Muscle of leg (tissue), 16 donors: ENCODE measurements at places on chromosomes 1 and 21. TPM values are rescaled to one million over a fixed set of nuclear protein-coding genes. Genes with fewer than 3 reads are reported as not detected.

GRCh38 chr1:20997602-20998224 is 179.0 kb downstream of the EIF4G3 start:
- no peak for DNase-seq

- no peak for DNase-seq
These were observed 403 bp downstream of the CCNL2 start for GRCh38 chr1:1398677-1399186.

DNA sequence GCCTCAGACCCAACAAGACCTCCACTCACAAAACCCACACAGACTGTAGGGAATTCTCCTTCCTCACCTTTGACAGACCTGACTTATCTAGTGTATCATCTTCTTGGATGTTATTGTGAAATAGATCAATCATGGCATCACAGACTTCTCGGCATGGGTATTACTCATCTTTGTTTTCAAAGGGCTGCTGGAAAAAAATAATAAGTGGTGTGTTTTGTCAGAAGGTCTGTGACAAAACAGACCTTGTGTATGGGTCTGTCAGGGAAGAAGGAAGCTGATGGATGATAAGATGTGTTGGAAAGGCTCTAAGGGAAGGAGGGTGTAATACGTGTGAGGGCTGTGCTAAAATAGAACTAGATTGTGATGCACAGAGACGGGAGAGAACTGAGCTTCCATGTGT is 13.9 kb upstream of the S100A7 start:
- no peak for DNase-seq

DNA sequence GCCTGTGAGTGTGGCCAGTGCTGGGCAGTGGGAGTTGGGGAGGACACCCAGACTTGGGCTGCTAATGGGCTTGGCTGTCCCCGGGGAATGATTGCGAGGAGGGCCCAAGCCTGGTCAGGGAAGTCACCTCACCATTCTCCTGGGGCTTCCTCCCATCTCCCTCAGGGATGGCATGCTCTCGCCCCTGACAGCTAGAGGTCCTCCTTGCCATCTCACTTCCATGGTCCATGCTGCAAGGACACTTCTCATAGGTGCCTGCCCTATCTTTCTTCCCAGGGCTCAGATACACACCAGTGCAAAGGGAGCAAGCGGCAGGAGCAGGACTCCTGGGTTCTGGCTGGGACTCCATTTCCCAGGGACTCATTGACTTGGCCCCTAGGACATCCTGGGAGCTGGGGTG is 4.1 kb downstream of the NTRK1 start:
- no peak for DNase-seq

DNA sequence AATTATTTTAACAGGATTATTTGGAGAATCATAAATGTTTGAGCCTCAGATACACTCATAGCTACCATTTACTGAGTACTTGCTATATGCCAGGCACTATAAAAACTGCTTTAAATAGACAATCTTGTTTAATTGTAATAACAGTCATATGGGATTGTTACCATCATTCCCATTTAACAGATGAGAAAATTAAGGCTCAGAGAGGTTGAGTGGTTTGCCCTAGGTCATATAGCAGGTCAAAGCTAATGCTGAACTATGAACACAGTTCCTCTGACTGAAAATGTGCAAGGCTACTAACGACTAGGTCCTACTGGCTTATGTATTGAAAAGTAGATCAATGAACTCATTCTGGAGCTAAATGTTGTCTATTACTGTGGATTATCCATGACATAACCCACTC is 63.4 kb downstream of the DDR2 start:
- DNase-seq, result no peak

GRCh38 chr1:43704838-43705237 is 2.5 kb upstream of the ST3GAL3 start:
- DNase-seq, result peak; percentile 16

DNA sequence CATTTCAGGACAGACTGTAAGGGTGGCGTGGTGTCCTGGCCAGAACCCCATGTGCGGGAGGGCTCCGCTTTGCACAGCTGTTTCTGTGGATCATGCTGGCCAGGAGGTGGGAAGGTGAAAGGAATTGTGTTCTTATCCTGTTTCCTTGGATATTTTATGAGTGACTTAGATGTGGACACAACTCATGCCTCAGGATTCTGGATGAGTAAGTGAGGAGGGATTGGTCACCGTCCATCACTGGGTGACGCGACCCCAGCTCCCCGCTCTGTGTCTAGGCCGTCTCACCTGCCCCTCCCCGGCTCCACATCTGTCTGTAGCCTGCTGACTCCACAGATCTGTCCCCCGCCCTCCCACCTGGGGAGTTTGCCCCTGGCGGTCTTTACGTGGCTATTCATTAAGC is 48.8 kb downstream of the PIK3CD start:
- no peak for DNase-seq

- no peak for DNase-seq
These were observed 22.3 kb downstream of the MYBPH start for GRCh38 chr1:203153051-203153988.

DNA sequence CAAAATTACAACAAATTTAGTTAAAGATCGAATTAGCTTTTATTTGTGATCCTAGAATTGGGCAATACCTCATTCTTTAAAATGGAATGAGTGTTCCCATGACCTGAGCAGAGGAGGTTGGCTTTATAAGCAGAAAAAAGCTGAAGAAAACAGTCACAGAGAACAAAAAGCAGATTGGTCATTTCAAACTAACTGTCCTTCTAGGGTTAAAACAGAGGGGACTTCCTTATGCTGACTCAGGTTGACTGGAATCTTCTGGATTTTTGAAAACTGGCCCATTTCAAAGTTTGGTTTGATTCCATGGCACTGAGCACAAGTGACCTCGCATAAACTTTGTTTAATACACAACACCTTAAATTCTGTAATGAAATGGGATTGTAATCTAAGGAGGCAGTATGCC is 17.6 kb downstream of the NFASC start:
- no peak for DNase-seq

- peak; percentile 34 for DNase-seq
These were observed 27.0 kb downstream of the DNASE2B start for GRCh38 chr1:84425150-84425896.

DNA sequence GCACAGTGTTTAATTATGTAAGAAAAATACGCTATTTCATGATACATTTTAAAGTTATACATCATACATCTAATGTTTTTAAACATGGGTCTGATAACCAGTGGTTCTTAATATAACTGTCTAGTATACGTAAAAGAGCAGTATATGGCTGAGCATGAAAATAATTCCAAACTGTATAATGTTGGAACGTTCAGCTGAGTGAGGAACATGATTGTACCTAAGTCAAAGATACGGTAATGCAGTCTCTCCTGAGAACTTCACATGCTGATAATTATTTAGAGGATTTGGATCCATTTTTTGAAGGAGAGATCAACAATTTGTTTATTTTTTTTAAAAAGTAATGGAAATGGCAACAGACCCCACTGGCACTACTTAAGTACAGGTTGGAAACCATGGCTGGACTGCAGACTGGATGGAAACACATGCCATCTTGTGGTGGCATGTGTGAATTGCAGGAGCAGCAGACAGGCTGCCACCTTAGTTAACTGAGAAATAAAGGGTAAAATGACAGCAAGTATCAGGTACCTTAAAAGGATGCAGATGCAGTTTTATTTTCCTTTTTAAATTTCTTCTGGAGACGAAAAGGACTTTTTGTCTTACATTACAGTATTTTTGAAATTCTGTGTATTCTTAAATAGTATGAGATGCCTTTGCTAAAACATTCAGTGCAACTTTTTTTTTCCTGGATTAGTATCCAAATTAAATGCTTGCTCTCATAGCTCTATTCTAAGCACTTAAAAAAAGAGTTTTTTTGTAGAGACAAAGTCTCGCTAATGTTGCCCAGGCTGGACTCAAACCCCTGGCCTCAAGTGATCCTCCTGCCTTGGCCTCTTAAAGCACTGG is 73.8 kb downstream of the MTR start:
- DNase-seq, result peak; percentile 31

DNA sequence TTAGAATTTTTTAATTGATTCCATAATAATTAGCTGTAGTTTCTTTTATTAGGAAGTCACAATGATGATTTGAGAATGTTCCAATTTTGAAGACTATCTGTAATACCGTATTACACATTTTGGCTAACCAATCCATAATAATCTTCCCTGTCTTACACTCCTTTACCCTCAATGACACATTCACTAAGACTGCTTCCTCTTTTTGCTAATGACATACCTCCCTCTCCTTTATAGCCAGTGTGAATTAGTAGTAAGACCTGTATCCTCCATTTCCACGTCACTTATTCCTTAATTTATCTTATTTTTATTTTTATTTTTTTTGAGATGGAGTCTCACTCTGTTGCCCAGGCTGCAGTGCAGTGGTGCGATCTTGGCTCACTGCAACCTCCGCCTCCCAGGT is 10.1 kb downstream of the KDM1A start:
- no peak for DNase-seq

- DNase-seq, result peak; percentile 85
These were observed 105.1 kb upstream of the PDE4B start for GRCh38 chr1:65687428-65688214.

GRCh38 chr1:244876228-244876910 is 12.0 kb upstream of the HNRNPU start:
- no peak for DNase-seq

- peak; percentile 65 for DNase-seq
These were observed 19.7 kb downstream of the NFIA start for GRCh38 chr1:61102041-61102440.

DNA sequence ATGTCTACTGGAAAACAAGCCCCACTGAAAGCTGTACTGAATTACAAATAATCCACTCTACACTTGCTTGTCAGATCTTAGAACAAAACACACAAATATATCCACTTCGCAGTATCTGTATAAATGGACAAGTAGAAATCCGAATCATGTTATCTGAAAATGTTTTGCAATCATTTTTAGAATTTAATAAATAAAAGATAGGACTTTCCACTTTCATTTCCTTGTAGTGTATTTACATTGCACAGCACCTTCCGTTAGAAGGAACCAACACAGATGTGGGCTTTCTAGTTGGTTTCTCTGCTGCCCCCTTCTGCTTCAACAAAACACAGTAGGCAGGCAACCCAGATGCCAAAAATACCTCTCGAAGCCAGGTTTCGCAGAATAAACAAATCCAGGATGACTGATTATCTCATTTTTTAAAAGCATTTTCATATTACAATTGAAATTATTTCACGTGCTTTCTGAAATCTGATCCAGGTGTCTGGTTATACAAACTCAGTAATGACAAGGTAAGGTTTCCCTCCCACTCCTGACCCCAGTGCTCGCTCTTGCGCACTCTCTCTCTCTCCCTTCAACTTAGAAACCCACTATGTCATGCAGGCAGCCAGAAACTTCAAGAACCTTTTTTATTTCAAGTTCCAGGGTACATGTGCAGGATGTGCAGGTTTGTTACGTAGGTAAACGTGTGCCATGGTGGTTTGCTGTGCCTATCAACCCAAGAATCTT is 389.9 kb downstream of the SMYD3 start:
- DNase-seq, result peak; percentile 44

- DNase-seq, result no peak
These were observed 438.2 kb upstream of the LRRC7 start for GRCh38 chr1:69129538-69129937.

DNA sequence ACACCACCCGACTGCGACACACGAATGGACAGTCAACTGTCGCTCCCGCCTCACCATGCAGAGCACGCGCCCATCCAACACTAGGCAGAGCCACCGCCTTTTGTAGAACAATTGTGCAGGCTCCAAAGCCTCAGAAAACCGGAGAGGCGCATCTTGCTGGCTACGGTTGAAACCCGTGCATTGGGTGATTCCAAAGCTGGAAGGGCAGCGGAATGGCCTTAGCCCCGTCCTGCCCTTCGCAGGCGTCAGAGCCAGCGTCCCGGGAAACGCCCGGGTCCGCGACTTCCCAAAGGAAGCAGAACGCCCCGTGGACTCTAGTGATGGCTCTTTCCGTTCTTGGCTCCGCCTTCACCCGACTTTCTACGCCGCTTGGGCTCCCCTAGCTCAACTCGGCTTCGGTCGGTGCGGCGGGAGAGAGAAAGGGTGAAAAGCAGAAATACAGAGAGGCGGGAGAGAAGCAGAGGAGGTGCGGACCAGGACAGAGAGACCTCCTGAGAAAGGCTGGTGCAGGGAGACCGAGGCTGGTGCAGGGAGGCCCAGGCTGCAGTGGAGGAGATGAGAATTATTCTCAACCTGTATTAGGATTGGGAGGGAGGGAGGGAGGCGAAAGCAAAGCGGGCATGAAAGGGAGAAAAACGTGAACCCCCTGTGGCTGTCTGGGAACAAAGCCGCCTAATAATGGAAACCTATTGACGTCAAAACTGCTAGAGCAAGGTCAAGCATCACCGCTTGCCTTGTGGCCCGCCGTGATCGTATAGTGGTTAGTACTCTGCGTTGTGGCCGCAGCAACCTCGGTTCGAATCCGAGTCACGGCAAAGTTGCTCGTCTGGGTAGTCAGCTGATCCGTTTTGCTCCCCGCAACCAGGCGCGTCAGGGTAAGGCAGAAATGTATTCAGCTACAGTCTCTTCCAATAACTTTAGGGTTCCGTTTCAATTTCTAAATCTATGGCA is 99.5 kb downstream of the PRKAB2 start:
- DNase-seq, result no peak

- DNase-seq, result no peak
These were observed 116.6 kb downstream of the HS2ST1 start for GRCh38 chr1:87030740-87031690.

DNA sequence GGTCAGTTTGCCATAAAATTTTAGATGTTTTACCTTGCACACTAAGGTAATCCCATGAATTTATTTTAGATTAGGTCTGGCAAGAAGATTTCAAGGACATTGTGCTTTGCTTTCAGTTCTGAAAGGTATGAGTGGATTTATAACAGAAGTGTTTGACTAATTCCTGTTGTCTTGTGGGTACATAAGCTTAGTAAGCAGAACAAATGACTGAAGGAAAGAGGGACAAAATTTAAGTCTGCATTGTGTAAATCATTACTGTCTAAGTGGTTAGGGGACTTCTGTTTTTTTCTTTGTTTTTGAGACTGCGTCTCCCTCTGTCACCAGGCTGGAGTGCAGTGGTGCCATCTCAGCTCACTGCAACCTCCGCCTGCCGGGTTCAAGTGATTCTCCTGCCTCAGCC is 60.1 kb downstream of the PKN2 start:
- DNase-seq, result no peak

- DNase-seq, result no peak
These were observed 45.7 kb downstream of the TDRD5 start for GRCh38 chr1:179637211-179637860.

GRCh38 chr1:34162852-34163766 is 1.9 kb downstream of the CSMD2 start:
- peak; percentile 64 for DNase-seq

GRCh38 chr1:56506951-56507491 is 72.3 kb downstream of the PLPP3 start:
- peak; percentile 17 for DNase-seq

MMEL1 gene
- 1.1 TPM for polyA plus RNA-seq

MYOG gene
- polyA plus RNA-seq, result 412 TPM

IQGAP3 gene
- polyA plus RNA-seq, result 8.0 TPM

CENPF gene
- 37.1 TPM for polyA plus RNA-seq

WASF2 gene
- 71.6 TPM for polyA plus RNA-seq

DMBX1 gene
- polyA plus RNA-seq, result not detected

NT5C1A gene
- 5.7 TPM for polyA plus RNA-seq

CD48 gene
- polyA plus RNA-seq, result 1.4 TPM

TMPRSS15 gene
- polyA plus RNA-seq, result 1.0 TPM
